Activated naive CD4-positive, alpha-beta T cell (primary cell): ENCODE measurements at places on chromosomes 4 and X.

DNA sequence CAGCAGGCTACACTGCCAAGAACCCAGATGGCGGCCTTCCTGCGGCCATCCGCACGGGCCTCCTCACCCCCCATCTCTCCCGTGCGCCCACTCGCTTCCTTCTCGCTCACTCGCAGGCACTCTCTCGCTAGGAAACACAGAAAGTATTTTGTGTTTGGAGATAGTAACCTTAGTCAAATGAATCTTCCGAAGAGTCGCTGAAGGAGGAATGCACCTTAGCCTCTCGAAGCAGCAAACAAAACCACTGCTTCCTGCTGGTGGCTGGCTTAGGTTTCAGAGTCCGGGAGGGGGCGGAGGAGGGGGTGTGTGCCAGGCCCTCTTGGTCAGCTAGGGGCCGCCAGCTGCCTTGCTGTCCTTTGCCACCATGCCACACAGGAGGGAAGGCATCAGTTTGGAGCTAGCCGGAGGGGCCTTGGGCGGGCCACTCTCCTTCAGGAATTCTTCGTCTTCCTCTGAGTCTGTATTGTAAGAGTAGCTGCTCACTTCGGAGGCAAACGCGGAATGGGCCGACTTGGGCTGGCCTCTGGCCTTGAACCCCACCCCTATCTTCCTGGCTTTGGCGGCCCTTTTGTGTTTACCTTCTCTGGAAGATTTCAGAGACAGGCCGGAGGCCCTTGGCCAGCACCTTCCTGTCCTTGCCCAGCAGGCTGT is 73.2 kb upstream of the UCP1 start:
- no peak for DNase-seq

- no peak for DNase-seq
These were observed 1070.1 kb downstream of the STPG2 start for GRCh38 chr4:97073194-97073593.

DNA sequence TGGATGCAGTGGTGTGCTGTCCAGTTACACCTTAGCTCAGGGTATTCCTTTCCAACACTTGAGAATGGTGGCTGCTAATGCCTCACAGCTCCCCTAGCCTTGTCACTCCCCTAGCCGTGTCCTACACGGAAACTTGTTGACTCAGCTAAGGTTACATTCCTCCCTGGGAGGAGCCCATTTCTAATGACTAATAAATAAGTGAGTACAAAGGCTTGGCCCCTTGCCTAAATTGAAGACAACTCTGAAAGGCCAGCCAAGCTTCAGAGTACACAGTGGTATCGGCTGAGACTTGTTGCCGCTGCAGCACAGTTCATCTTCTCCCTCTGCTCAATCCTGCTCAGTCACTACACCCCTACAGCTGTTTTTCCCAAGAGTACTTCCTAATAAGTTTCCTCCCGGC is 21.2 kb upstream of the SLC25A31 start:
- no peak for DNase-seq

DNA sequence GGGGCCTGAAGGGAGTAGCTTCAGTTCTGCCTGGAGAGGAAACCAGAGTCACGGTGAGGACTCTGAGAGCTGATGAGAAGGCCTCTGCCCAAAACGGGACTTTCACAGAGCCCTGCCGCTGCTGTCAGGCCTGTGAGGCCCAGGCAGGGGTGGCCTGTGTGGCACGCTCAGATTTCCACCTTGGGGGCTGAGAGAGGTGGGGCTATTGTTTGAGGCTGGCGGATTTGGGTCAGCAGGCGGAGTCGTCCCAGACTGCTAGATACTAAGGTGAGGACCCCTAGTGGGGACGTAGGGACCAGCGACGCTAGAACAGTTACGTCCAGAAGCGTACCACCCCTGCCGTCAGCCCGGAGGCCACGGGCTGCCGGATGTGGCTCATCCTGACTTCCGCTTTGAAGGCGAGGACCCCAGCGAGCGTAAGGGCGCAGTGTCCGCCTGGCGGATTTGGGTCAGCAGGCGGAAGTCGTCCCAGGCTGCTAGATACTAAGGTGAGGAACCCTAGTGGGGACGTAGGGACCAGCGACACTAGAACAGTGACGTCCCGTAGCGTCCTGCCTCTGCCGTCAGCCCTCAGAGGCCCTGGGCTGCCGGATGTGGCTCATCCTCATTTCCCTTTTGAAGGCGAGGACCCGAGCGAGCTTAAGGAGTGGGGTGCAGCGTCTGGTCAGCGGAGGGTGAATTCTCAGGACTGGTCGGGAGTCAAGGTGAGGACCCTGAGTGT is at the start of gene MAGEB1:
Gene MAGEB1, plus strand, starts transcription at position 378 of the 721 bp plus-strand sequence. CDS start 3,348 bp downstream, outside the sequence.
- DNase-seq, result no peak

DNA sequence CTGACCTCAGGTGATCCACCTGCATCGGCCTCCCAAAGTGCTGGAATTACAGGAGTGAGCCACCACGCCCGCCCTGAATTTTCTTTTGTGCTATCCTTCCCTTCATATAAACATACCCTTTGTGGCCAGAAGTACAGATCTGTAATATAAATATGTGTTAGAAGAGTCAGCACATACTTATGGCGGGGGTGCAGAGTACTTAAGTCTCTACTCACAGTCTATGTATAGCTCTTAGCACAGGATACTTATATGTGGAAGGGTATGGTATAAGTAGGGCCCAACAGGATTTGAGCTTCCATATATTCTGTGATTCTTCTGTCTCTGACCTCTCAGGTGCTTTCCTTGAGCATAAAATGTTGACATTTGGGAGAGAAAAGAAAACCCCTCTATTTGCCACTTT is 18.2 kb downstream of the CXorf58 start:
- DNase-seq, result no peak
